ENCODE measurements at places on chromosomes 5 and 9.

DNA sequence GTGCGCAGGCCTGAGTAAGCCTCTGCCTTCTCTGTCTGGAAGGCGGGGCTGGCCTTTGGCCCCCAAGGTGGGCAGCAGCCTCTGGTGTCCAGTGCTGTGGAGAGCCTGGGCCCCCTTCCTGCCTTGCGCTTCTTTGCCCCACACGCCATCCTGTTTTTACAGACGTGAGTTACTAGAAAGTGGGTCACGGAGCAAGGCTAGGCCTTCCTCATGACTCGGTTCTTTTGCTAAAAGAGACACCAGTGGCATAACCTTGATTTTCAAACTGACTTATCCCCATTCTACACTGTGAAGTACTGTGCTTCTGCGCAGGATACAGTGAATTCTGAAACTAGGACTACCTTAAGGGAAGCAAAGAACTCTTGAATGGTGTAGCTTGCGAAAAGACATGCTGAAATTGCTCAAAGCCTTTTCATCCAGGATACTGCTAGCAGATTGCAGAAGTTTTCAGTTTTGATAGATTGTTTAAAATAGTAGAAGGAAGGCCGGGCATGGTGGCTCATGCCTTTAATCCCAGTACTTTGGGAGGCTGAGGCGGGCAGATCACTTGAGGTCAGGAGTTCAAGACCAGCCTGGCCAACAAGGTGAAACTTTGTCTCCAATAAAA, 7.2 kb downstream of the ROPN1L start:
- no peak for DNase-seq

DNA sequence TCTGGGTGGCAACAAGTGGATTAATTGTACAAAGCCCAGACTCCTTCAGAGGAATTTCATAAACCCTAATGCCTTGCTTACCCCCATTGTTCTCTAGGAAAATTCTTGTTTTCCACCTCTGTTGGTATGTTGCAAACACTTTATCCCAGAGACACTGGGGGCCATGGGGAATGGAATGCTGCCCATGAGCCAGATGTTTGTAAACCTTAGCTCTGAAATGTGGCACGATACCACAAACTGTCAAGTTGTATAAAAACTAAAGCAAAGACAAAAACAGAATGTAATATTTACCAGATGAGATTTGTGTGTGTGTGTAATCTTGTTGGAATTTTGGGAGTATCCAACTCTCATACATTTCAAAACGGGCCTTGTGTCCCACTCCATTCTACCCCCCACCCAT, 465.0 kb downstream of the EBF1 start:
- no peak for DNase-seq

- DNase-seq: no peak
Measured at GRCh38 chr9:131605770-131606590, 60.7 kb downstream of the PRRT1B start.

DNA sequence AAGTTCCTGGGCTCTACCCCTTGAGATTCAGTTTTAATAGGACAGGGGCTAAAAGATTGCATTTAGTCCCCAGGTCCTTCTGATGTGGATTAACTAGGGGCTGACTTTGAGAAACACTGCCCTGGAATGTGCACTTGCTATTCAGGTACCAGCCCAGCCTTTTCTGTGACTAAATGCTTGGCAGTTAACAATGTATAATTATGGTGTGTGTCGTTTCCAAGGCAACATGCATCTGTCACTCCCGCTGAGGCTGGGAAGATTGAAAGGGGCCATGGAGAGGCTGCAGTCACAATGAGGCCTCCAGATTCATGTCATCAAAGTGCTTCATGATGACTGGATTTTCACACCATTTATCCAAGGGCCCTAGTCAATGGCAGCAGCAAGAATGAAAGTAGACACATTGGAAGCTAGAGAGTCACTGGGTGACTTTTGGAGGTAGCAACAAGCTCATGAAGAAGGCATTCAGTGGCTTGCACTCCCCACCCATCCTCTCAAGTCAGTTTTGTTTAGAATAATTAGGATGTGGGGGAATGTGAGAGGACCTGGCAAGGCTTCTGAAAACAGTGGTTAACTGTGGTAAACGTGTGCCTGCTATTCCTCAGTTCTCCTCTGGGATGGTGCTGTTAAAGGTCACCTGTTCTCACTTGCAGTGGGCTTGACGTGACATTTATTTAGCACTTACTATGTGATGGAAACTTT, 28.3 kb downstream of the RAI14 start:
- no peak for DNase-seq

DNA sequence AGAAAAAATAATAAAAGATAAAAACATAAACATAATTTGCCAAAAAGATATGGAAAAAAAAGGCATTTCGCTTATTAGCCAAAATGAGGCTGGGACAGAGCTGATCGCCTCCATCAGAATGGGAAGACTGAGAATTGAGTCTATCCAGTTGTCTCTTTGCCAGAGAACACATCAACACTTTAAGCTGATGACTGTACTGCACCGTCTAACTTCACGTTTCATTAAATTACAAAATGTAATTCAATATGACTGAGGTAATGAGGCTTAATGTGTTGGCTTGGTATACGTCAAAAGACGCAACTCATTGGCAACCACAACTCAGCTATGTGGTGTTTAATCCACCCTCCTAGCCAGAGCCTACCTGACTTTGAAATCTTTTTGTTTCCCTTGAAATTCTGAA, 462.7 kb upstream of the CD180 start:
- no peak for DNase-seq

- DNase-seq: no peak
Measured at GRCh38 chr5:24225051-24225450, 419.7 kb downstream of the CDH10 start.

DNA sequence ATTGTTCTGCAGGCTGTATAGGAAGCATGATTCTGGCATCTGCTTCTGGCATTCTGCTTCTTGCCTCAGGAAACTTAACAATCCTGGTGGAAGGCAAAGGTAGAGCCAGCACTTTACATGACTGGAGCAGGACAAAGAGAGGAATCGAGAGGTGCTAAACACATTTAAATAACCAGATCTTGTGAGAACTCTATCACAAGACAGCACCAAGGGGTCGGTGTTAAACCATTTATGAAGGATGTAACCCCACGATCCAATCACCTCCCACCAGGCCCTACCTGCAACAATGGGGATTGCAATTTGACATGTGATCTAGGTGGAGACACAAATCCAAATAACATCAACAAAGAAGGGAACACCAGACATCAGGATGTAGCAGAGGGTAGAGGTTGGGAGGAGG, 221.5 kb downstream of the CDH12 start:
- no peak for DNase-seq

DNA sequence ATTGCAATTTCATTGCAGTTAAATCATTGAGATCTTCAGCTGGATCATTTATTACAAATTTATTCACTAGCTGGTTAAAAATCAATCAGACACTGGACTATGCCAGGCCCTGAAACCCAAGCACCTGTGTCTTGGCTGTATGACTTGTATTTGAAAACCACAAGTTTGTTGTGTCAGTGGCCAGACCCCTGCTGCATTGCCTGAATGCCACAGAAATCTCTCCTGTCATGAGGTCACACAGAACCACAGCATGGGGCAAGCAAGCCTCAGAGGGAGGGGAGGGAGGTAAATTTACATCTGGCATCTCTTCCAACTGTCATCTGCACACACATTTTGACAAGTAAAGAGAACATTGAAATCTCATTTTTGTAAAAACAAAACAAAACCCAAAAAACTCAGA, 90.0 kb downstream of the ARRDC3 start:
- DNase-seq: peak; percentile 63

- DNase-seq: no peak
Measured at GRCh38 chr9:83061990-83062650, 822 bp downstream of the RASEF start.

DNA sequence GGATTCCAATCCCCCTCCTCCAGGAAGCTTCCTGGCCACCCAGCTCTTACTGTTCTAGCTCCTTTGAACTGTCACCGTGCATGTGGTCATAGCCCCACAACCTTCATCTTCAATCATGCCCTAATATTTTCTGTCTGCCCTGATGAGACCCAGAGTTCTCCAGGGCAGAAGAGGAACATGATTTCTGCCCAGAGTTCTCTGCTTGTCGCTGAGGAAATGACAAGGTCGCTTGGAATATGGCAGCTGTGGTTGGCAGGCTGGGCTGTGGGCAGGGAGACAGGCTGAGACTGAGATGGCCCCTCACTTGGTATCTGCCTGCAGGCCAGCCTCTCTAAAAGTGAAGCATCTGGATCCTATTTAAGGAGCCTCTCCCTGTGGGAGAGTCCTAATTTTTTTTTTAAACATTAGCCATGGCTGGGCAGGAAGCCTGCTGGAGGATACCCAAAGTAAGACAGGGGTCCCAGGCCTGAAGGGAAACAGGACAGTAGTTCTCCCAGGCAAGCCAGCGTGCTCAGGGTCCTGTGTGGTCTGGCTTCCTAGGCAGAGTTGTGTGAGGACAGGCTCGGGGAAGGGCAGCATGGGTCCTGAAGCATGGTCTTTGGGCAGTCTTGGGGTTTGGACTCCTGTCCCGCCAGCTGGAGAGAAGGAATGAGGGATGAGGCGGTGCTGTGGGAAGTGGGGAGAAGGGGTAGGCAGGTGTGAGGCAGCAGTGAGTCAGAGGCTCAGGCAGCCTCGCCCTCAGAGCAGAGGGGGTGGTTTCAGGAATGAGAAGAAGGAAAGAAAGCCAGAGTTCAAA, 242.1 kb downstream of the FSTL4 start:
- no peak for DNase-seq

DNA sequence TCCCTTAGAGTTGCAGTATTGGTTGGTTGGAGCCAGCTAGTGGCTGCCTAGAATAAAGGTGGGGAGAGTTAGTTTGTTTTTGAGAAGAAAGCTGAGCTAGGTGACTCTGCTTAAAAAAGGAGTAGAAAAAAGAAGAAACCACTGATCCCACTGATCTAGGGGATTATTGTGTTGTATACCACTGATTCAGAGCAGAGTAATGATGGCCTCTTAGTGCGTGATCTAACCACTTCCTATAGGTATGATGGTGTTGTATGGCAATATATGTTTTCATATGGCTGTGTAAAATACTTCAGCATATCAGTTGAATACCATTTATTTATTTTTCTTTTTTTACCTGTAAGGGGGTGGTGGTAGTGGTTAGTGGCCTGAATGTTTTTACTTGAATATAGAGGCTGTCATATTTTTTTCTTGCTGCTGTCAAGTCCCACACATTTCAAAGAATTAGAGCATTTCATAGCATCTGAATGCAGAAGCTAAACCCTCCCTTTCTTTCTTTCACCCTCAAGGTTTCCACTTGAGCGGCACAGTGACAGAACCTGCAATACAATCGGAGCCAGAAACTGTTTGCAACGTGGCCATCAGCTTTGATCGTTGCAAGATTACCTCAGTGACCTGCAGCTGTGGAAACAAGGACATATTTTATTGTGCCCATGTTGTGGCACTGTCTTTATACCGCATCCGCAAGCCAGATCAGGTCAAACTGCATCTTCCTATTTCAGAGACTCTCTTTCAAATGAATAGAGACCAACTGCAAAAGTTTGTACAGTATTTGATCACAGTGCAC, 140.3 kb downstream of the ZSWIM6 start:
- DNase-seq: peak; percentile 28

- no peak for DNase-seq
Measured at GRCh38 chr5:1805326-1805725, 4.1 kb downstream of the NDUFS6 start.

DNA sequence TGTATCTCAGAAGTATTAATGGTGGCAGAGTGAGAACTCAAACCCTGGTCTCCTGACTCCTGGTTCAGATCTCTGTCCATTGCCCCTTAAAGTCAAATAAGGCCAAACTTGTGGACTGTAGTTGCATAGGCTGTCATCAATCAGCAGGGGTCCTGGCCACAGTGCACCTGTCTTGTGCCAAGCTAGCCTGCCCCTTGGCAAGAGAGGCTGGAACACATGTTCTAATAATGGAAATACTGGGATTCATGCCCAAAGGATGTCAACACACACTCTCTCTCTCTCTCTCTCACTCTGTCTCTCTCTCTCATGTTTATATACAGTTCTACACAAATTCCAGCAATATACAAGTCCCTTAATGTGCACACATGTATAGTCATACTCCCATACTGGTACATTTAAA, 44.3 kb downstream of the GLRA1 start:
- no peak for DNase-seq

DNA sequence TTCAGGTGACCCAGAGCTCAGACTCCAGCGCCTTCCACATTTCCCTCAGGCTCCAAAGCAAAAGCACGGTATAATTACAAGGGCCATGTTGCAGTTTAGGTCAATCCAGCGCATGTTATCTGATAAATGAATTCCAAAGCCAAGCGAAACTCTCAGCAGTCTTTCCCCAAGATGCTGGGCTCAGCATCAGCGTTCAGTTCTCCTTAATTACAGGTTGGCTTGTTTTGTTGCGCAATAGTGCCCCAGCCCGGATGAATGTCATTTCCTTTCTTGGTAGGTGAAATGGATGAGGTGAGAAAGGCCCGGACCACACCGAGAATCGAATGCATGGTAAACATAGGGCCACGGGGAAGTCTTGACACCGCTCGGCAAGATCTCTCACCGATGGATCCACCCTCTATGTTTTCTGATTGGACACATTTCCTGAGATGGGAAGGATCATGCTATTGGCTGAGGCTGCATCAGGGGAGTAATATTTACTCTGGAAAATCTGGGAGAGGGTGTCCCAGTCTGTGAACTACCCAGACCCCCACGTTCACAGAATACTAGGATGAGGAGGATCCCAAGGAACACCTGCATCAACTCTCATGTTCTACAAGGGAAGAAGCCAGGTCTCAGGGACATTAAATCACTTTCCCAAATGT, 221.2 kb upstream of the ANKRD55 start:
- no peak for DNase-seq

DNA sequence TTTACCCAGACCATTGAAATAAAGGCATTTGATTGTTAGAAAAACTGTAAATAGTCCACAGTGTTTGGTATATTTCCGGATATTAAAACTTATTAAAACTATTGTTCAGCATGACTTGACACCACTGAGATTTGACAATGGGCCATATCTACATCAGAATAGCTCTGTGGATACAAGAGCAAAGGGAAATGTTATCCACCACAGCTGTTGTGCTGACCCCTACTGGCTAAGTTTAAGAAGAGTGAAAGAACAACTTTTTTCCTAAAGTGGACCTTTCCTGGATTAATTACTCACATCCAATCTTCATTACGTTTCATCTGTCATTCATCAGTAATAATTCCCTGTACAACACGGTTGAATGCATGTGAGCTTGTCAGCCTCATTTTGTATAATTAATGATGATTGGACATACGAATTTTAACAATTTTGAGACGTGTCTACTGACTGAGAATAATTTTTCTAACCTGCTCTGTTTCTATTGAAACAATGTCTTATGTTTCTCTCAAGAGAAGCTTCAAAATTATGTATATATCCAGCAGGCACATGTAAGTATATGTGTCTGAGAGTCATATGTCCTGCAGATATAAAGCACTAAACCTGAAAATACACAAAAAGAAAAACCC, 1952.6 kb downstream of the MAT2B start:
- peak; percentile 24 for DNase-seq

- DNase-seq: no peak
Measured at GRCh38 chr5:133220851-133221674, 169.2 kb downstream of the HSPA4 start.

DNA sequence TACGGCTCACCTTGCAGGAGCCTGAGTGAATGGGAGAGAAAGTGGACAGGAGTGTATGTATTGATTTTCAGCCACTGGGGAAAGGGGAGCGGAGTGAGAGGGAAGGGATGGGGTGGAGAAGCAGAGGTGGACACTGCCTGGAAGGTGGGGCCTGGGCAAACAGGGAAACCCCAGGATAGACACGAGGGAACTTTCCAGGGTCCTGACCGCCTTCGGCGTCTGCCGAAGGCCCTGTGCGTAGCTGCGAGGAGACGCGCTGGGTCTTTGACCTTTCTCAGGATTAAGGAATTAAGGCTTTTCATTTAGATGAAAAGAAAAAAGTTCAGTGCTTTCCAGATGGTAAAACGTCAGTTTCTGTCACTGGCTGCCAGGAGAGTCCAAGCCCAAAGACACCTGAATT, 134.6 kb upstream of the RAPGEF1 start:
- DNase-seq: no peak

All from Jurkat, Clone E6-1 (cell line).